ENCODE measurements at places on chromosomes 1 and 21.

DNA sequence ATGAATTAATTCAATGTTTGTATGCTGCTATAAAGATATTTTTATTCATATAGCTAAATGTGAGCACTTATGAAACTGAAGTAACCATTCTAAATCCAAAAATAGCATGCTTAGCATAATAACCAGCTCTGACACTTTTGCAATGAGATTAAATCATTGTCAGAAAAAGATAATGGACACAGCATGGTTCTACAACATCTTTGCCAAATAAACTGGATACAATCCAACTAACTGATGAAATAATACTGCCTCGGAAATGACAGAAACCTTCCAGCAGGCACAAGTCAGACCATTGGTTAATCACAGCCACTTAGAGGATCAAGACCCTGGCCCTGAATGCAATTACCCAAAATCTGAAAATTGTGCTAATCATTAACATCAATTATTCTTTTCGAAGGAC, 592.7 kb upstream of the ADGRL4 start:
- DNase-seq = no peak

DNA sequence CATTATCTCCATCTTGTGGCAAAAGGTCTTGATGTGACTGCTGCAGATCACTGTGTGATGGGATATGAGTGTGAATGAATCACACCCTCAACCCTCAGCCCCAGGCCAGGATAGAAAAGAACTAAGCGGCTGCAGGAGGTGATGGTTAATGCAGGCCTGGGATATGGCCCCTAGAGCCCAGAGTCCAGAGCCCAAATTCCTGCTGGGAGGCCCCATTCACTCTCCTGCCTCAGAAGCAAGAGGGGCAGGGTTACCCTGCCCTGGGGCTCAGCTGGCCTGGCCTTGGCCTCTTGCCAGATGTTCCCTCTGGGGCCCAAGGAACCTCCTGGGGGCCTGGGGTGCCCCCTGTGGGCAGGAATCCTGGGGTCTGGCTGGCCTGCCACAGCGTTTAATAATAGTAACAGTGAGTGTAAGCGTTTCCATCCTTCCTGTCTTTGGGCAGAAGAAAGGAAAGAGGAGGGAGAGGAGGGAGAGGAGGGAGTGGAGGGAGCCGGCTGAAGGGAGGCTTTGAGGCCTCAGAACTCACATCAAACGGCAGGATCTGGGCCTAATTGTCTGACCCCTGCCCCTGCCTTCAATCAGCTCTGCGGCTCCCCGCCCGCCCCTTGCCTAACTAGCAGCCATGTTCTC, 26.2 kb downstream of the DMAP1 start:
- DNase-seq = no peak

GRCh38 chr1:10052347-10052746, 19.6 kb downstream of the UBE4B start:
- DNase-seq = no peak

GRCh38 chr1:237478082-237478481, 412.6 kb downstream of the ZP4 start:
- no peak for DNase-seq

DNA sequence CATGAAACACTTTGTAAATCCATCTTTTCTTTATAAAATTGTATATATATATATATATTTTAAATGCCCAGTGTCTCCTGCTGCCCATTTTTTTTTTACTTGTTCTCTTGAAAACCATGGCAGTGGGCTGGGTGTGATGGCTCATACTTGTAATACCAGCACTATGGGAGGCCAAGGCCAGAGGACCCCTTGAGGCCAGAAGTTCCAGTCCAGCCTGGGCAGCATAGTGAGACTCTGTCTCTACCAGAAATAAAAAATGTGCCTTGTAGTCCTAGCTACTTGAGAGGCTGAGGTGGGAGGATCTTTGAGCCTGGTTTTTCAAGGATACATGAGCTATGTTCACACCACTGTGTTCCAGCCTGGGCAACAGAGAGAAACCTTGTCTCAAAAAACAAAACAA, 62.2 kb downstream of the HS2ST1 start:
- DNase-seq = no peak

Measured in osteocyte (in vitro differentiated cells).